K562 (cell line): ENCODE measurements at places on chromosomes 12 and 14. TPM values are rescaled to one million over a fixed set of nuclear protein-coding genes. Genes with fewer than 3 reads are reported as not detected.

DNA sequence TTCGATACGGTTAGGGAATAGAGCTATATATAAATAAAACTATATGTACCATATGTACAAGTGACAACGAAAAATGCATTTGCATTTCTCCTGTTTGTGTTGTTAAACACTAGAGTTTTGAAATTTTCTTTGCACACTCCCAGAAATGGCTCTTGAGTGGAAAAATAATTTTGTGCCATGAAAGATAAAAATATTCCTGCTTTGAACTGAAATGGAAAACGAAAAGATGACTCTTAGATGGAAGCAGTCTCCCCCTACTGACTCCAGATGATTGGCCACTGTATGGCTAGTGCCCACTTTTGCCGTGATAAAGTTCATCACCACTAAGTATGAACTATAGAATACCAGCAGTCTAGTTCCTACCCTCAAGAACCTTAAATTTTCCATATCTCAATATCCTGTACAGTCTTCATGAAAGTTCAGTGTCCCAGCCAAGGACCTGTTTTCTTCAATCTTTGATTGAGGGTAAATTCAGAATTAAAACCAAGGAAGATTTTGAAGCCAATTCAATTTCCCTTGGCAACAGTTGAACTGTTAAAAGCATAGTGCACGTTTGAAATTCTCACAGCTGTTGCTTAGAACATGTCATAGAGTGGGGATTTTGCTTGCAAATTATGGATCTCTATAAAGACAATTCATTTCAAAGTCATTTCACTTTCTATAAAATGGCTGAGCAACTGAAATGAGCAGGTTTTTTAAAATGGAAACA, 1.6 kb upstream of the PPP2R5E start:
- DNase-seq = peak; percentile 13

- DNase-seq = no peak
Observed at GRCh38 chr12:116370004-116370404, 92.5 kb upstream of the MED13L start.

GRCh38 chr12:77608271-77608824, 222.3 kb upstream of the NAV3 start:
- no peak for DNase-seq

DNA sequence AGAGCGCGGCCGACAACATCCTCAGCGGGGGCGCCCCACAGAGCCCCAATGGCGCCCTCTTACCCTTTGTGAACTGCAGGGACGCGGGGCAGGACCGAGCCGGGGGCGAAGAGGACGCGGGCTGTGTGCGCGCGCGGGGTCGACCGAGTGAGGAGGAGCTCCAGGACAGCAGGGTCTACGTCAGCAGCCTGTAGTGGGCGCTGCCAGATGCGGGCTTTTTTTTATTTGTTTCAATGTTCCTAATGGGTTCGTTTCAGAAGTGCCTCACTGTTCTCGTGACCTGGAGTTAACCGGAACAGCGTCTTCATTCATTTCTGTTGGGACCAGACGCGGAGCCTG, 103.8 kb upstream of the FKBP4 start:
- no peak for DNase-seq

The HOXC6 gene
- 3.2 and 4.0 TPM in 2 replicates for total RNA-seq

The PCBP2 gene
- total RNA-seq = 748 and 810 TPM in 2 replicates

- no peak for DNase-seq
Observed at GRCh38 chr14:62347562-62348011, 585.4 kb downstream of the SNAPC1 start.

DNA sequence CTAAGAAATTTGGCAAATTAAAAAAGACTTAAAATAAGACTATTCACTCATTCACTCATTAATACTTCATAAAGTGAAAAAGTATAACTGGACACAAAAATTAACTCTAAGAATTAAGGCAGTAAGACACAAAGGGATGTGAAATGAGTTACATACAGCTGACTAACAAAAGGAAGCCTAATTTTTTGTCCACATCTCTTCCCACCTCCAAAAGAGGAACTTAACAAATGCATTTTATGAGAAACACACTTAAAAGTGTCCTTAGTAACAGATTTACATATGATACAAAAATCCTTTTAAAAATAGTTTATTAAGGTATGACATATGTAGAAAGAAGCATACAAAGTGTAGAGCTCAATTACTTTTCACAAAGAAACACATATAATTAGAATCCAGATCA, 88.9 kb downstream of the NUMB start:
- no peak for DNase-seq

DNA sequence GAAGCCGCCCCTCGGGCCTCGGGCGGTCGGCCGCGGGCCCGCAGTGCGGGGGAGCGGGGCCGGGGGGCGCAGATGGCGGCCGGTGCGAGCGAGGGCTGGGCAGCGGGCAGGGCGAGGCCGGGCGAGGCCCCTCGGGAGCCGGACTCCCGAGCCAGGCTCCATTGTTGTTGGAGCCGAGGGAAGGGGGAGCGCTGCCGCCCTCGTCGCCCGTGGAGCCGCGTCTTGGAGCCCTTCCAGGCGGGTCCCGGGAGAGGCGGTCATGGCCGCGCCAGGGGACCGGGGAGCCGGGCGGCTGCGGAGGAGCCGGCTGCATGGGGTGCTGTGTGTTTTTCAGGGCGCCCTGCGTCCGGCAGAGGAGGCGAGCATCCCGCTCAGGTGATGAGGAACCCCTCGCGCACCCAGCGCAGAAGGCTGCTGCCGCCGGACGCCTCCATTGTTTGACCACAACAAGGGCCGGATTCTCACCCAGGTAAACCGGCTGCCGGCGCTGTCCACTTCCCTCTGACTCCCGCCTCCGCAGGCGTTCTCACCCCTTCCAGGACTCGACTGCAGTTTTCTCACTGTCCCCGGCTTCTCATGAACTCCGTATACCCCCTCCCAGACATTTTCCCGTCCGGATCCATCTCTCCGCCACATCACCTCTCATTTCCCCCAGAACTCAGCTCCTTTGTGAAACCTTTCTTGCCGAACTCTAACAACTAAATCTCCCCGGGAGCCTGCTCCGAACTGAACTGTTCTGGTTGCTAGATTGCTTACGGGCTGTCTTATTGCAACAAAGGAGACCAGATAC, 732 bp downstream of the ZNF664 start:
- peak; percentile 25 for DNase-seq
